Fibroblast of upper back skin (primary cell): ENCODE measurements at places on chromosomes 11 and 22.

DNA sequence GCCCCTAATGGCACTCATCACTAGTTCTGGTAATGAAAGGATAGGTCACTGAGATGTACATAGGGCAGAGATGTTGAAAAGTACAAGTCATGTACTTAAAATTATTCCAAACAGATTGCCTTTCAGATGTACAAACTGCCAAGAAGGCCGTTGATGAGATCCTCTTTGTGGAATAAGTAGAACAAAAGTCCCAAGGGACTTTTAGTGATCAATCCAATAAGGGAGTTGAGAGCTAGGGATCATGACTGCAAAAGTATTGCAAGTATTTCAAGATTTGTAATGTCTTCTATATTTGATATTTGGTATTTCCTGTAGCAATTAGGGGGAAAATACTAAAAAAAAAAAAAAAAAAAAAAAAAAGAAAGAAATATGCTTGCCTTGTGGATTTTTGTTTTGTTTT lies 82.2 kb downstream of the ATG16L2 start:
- peak; percentile 64 for DNase-seq

- DNase-seq, result peak; percentile 6
These were observed 43.2 kb upstream of the CHKA start for GRCh38 chr11:68164437-68164836.

DNA sequence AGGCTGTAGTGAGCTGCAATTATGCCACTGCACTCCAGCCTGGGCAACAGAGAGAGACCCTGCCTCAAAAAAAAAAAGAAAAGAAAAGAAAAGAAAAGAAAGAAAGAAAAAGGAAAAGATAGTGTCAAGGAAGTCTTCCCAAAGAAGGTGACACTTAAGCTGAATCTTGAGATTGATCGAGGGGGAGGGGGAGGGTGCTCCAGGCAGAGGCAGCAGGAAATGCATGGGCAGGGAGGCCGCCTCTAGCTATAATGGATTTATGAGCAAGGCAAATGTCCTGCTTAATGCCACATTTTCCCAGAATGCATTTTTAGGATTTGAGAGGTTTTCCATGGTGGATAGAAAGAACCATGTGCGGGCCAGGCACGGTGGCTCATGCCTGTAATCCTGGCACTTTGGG lies 13.8 kb upstream of the DDB2 start:
- DNase-seq, result no peak

DNA sequence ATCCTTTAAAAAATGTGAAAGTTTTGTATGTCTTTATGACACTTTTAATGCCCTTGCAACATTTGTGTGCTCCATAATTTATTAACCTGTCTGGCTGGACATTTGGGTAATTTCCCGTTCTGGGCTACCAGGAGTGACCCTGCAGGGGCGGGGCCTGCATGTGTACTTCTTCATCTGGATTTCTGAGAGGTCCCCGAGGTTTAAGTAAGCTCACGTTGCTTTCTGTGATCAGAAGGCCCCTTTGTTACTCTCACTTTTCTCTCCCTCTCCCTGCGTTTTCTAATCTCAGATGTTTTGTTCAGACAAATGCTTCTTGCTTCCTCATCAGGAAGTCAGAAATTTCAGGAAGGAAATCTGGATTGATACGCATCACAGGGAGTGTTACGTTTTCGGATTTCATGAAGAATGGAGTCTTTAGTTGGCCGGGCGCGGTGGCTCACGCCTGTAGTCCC lies 78.9 kb upstream of the CRYBB3 start:
- DNase-seq, result no peak

DNA sequence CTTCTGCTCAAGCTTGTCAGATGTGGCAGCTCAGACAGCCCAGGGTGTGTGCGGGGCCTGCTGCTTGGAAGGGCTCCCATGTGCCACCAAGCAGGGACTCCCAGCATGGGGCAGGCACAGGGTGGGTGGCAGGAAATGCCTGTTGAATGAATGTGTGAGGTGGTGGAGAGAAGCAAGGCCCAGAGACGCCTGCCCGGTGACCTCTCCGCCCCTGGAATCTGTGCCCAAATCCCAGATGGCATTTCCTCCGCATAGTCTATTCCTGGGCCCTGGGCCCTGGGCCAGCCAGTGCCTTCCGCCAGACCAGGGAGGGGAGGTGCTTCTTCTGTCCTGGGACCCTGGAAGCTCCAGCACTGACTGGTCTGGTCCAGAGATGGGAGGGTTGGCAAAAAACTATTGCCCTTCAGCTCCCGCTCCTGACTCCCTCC lies 3.7 kb downstream of the CST6 start:
- DNase-seq, result peak; percentile 26

DNA sequence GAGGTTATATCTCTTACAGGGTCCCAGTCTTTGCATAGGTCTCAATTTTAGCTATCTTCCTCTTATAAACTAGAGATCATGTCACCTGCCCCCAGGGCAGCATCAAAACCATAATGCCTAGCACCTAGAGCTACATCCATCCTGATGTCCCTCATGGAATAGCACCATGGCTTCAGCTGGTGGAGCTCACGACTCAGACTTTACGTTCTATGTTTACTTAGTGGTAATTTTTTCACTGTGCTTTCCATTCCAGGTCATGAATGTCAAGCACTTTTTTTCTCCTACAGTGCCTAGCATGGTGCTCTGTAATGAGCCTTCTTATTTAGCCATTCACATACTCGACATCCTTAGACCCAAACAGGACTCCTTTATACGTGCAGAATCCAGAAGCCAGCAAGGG lies 58.4 kb downstream of the RPUSD4 start:
- DNase-seq, result no peak

DNA sequence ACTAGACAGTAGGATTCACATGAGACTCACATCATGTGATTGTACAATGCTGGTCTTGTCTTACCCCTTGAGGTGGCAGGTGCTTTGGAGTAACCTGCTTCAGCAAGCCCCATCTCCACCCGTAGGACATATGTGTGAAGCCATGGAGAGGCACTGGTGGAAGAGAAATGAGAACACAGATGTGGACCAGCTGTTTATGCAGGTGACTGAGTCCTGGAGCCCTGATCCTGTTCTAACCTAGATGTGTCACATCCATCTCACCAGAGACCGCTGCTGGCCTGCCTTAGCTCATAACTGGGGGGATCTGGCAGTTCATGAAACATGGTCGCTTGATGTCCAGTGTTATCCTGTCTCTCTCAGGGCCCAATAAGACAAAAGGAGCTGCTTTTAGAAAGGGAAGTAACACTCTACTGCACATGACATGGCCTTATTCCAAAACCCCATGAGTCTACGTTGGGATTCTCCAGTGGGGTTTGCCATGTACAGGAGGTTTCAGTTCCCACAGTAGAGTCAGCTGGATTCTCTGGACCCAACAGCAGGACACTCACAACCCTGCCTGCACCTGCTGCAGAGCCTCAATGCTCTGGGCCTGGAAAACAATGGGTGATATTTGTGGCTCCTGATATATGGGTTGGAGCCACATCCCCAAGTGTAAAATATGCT lies 62.0 kb downstream of the GGTLC2 start:
- DNase-seq, result no peak

- DNase-seq, result no peak
These were observed 62.0 kb upstream of the THY1 start for GRCh38 chr11:119484741-119485605.
